ENCODE measurements at places on chromosomes 5 and 9.

GRCh38 chr5:94793816-94794198 is 175.3 kb downstream of the SLF1 start:
- no peak for DNase-seq

DNA sequence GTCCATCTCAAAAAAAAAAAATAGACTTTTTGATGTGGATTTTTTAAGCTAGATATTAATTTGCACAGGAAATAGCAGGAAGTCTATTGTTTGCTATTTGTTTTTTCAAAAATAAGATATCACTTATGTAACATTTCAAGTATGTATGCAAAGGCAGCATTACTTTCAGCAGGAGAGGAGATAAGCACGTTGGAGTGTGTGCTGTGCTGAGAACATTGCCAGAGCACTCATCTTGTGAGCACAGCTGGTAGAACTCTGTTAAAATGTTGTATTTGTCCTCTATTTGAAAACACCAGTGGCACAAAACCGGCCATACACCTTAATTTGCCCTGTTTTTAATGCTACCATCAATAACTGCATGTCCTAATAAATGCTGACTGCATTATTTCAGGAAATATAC is 1061.9 kb upstream of the CDH18 start:
- DNase-seq = no peak

GRCh38 chr5:135255461-135256178 is 143.4 kb downstream of the MACROH2A1 start:
- DNase-seq = no peak

- no peak for DNase-seq
Measured at GRCh38 chr9:132369421-132369820, 14.6 kb upstream of the SETX start.

DNA sequence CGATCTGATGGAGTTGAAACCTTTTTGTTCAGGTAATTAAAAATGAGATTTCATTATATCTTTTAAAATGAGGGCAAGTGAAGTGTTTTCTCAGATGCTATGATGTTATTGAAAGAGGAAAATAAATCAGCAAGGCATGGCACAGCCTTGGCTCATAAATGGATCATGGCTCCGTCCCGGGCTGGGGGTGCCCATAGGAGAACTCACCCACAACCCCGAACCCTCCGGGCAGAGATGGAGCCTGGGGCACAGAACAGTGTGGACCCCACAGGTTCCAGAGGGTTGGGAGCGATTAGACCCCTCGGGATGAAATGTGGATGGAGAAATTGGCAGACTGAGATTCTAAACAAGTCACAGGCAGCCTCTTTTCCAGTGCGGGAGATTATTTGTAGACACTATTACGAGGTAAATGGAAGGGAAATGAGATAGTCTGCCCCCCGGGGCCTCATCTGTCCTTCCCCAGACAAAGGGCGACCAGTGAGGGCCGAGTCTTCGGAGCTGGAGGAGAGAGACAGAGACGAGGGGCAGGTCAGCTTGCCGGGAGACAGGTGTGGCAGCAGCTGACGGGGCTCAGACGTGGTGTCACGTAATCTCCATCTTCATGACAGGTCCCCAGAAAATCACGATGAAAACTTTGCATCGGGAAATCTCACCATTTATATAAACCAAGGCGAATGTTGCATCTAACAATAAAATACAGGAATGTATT is 33.7 kb downstream of the NDUFS6 start:
- DNase-seq = no peak

DNA sequence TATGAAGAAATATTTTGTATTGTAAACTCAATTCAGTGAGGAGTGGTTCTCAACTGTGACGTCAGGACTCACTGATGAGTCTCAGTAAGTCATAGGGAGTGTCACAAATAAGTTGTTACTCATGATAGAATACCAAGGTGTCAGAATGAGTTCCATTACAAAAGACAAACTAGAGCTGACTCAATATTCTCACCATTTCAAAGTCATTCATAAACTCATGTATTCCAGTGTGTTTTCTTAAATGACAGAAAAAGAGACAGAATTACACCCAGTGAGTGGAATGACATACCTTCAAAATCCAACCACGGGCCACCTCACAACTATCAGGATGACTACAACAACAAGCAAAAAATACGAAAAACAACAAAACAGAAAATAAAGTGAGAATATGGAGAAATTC is 321.5 kb downstream of the ENC1 start:
- DNase-seq = no peak

DNA sequence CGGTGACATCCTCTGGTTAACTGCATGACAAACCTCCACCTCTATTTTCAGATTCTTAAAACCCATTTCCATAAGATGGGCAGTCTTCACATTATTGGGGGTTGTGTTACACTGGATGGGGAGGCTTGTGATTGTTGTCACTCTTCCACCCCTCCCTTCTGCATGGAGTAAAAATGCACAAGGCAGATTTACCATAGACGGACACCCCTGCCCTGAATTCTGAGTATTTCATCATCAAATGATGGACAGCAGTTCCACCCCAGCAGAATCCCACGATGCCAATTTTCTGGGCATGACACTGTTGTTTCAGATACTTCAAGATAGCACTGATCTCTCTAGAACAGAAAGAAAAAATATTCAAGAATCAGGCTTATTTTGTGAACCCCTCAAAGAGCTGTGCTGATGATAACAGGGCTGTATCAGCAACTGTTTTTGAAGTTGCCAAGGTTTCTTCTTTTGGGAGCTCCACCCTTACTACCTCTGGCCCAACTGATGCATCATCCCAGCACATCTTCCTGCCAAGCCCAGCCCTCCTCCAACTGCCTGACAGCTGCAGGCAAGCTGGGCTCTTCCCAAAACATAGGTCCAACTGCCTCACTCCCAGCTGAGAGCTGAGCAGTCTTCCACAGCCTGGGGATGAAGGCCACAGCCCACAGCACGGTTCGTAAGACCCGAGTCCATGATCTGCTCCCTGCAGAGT is 21.4 kb downstream of the CMBL start:
- DNase-seq = no peak

DNA sequence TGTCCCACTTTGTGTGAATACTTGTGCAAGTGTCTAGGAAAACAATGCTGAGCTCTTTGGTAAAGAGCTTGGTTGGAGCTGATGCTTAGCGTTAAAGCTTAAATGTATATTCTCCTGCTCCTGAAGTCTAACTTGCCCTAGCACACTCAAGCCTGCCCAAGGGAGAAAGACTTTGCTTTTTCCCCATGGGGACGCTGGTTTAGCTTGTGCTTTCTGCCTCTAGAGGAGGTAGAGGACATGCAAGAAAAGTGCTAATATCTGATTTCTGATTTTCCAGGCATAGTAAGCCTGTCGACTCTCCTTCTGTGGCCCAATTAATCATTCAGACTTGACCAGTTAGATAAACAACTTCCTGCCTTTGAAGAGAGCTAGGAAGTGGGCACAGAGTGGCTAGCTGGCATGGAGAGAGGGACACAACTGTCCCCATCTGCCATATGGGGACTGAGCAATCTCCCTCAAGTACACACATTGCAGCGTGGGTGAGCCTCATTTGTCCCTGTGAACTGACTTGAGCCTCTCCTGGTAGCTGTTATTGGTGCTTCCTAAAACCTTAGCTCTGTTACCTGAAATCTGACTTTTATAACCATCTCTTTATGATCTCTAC is 348.4 kb downstream of the BRINP1 start:
- DNase-seq = no peak

DNA sequence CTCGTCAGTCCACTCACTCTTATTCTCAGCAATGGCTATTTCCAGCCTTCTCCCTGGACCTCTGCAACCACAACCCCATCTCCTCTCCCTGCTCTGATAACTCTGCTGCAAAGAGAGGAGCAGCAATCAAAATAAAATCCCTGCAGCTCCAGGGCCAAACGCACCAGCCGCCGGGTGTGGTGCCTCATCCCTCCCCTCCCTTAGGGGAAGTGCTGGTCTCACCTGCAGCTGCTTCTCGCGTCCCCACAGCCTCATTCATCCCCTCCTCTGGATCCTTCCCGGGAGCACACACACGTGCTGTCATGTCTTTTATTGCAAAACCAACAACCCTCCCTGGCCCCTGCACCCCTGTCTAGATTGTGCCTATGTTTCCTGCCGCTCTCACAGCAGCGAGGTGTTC is 77.8 kb downstream of the TENT4A start:
- DNase-seq = no peak

DNA sequence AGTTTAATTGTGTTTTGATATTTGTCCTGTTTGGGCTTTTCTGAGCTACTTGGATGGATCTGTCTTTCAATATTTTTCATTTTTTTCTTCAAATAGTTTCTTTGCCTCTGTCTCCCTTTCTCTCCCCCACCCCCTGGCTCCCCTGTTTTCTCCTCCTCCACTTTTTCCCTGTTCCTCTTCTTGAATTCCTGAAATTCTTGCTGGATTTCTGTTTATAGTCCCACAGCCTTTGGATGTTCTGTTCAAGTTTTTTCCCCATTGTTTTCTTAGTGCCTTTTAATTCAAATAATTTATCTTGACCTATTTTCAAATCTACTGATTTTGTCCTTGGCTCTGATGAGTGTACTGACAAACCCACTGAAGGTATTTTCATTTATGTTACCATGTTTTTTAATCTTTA is 113.0 kb downstream of the VPS13A start:
- DNase-seq = no peak

GRCh38 chr5:112975721-112976431 is 722 bp upstream of the DCP2 start:
- DNase-seq = no peak

DNA sequence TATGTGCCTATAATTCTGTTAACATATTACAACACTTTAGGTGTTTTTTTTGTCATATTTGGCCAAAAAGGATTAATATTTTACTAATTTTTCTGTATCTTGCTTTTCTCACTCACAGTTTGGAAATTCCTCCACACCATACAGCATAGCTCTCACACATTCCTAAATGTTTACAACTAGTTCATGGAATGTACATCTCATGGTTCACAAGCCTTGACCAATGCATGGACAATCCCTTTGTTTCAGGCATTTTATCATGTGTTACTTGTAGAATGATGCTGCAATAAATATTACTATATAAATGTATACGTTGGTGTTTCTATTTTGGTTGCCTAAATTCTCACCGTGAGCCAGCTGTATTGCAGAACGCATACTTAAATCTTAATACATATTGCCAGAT is 80.5 kb upstream of the SPATA31C2 start:
- DNase-seq = no peak

DNA sequence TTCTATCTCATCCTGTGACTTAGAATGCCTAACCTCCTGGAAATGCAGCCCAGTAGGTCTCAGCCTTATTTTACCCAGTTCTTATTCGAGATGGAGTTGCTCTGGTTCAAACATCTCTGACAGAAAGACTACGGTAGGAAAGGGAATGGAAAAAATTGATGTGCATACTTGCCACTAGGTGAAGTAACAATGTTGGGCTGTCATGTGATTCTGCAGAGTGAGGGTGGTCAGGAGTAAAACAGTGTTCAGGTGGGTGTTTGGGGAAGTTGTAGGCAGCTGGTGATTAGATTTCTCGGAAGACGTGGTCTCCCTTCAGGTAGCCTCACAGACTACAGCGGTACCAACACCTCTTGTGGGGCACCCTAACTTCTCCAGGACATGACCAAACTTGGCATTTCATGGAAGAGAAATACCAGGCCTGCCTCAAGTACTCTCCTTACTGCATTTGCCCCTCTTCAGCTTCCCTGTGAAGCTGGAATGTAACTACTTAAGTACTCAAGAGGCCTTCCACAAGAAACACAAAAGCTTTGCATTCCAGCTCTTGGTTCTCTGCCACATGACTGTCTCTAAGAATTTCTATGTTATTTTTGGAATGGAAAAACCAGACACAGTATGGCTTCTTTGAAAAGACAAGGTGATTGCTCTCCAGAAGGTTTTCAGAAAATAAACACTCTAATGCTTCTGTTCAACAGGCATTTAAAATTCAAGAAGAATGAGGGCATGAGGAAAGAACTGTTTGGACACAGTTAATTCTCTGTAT is 17.4 kb upstream of the ENTREP1 start:
- DNase-seq = no peak

- DNase-seq = no peak
Measured at GRCh38 chr5:132257131-132258101, at the start of gene PDLIM4. Gene PDLIM4, plus strand, starts transcription at chr5:132257696. Its CDS starts 39 bp downstream, at chr5:132257735.

GRCh38 chr9:1683951-1684350 is 331.2 kb upstream of the SMARCA2 start:
- no peak for DNase-seq

DNA sequence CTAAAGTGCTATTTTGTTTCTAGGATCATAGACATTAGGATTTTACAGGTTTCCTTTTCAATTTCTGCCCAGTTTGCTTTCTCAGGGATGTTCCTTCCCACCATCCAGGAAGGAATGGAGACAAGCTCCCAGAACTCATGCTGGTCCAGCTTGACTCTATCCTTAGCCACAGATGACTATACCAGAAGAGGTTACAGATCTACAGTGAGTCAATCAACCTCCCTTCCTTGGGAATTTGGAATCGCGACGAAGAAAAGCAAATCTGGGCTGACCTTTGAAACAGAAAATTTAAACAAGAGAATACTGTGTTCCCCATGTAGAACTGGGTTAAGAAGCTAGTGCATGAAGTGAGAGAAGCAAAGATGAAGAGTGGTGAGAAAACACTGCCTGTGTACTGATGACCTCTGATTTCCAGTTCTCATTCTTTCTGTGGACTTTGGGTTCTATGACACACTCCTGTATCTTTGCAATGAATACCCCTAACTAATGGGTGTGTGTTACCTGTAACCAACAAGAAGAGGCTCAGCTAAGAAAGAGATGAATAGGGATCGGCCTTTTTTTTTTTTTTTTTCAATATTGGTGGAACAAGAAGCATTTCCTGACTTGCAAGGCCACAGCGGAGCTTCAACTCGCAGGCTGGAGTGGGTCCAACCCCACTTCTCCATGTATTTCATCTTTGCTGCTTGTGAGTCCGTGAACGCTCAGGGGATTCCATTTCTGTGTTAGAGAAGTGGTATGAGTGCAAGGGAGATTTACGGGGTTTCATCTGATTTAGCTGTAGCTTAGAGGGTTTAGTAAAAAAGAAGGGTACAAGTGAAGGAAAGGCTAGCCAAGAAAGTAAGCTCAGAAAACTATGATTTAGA is 563.9 kb upstream of the CLINT1 start:
- DNase-seq = no peak

DNA sequence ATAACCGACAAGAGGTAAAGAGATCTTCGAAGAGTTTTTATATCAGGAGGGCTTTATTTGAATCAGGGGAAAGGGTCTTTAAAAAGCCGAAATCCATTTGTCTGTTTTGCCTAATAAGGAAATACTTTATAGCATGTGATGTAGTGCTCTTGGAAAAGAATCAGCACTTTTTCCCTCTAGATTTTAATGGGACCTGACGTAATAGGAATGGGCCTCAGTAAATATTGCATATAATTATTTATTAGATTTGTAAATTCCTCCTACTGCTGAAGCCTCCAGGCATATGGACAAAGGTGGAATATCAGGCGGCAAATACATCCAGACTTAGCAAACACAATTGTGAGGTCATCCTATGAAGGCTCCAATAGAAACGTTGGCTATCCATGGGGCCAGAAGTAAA is 50.9 kb downstream of the ACTBL2 start:
- no peak for DNase-seq

DNA sequence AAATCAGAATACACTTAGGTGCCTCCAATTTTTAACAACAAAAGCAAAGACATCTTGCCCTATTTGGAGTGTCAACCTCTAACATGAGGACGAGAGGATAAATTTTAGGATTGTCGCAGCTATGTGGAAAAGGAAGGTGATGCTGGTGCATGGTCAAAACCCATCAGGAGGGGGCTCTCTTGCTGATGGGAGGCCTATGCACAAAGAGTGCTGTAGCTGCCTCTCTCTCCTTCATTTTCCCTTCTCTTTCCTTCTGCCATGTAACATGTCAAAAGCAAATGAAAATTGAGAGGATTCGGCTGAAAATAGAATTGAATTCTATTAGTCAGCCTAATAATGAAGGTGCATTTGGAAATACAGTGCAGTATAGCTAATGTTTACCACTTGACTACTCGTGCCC is 578.7 kb upstream of the ZNF462 start:
- DNase-seq = no peak

GRCh38 chr5:40909723-40910122 is 426 bp downstream of the C7 start:
- no peak for DNase-seq

All from activated T-helper 9 cell treated with anti-CD3 and anti-CD28 coated beads, Interleukin-2, amount 50 U/mL, for 16 hours (primary cell).